ENCODE measurements at places on chromosomes 6 and 20.

GRCh38 chr20:1664911-1665310, 7.3 kb upstream of the SIRPG start:
- no peak for DNase-seq

GRCh38 chr20:7994809-7995208, 24.8 kb downstream of the TMX4 start:
- DNase-seq, result no peak

DNA sequence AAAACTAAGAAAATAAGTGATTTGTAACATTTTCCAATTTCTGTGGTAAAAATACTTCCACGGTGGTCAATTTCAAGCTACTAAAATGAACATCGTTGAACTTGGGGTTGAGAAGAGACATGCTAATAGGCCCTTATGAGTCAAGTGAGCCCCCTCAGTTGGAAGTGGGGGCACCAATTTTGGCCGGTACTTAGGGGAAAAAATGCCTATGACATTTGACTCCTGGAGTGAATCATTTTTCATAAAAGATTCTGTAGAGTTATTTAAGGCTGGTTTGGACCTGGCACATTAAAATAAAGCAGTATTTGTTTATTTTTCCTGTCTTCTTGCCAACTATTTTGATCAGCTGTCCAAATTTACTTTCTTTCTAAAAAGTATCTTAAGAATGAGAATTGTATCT, 32.4 kb upstream of the CAP2 start:
- no peak for DNase-seq

DNA sequence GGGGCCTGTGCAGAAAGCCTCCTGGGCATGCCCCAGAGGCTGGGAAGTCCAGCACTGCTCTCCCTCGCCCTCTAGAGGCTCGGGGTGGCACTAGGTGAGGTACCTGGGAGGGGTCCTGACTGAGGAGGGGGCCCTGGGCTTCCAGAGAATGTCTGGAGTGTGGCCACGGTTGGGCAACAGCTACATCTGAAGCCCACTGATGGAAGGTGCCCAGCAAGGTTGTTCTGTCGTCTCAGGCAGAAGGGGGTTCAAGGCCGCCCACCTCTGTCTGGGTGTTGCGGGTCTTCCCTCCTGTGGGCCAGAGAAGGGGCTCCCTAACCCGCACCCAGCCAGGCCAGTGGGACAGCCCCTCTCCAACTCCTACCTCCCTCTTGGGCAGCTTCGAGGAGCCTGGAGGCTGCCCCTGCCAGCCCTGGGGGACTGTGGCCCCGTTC, 11.4 kb upstream of the VEGFA start:
- no peak for DNase-seq

DNA sequence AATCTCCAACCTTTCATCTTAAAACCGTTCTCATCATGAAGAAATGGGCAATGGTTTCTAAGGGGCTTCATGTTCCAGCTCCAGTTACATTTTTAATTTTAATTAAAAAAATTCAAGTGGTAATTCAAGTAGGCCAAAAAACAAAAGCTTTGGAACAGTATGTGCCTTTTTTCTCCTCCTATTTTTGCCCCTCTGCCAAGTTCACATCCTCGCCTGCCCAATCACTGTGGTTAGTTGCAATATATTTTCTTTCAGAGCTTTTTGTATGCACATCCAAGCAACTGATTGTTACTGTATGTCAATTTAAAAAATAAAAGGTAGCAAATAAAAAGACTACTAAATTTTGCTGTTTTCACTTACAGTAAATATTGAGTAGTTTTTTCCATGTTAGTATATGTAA, 99.8 kb upstream of the B3GAT2 start:
- no peak for DNase-seq

- no peak for DNase-seq
These were observed 70.2 kb upstream of the CD93 start for GRCh38 chr20:23156170-23156841.

DNA sequence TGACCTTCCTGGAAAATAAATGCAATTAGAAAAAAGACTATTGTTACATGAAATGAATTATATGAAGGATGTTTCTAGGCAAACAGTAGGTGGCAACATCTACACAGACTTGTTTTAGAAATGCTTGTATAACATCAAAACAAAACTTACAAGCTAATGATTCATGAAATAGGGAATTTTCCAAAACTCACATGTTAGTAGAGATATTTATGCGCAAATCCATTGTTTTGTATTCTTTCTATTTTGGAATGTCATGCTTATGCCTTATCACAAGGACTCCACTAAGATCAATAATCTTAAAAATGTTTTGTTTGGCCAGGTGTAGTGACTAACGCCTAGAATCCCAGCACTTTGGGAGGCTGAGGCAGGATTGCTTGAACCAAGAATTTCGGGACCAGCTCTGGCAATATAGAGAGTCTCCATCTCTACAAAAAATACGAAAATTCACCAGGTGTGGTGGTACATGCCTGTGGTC, 32.3 kb upstream of the LGSN start:
- no peak for DNase-seq

DNA sequence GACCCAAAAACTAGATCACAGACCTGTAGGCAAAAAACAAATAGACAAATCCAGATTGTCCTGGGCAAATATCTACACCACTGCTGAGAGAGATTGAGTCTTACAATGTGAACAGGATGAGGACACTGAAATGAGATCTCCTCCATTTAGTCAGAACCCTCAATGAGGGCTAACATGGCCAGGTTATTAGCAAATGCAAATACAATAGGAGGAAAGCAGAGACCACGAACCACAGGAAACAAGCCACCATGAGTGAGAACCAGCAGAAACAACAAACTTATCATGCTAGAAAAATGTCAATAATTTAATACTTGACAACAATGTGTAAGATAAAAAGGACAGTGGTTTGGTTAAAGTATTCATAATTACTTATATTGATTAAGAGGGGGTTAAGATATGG, 162.8 kb downstream of the SYNE1 start:
- DNase-seq, result no peak

DNA sequence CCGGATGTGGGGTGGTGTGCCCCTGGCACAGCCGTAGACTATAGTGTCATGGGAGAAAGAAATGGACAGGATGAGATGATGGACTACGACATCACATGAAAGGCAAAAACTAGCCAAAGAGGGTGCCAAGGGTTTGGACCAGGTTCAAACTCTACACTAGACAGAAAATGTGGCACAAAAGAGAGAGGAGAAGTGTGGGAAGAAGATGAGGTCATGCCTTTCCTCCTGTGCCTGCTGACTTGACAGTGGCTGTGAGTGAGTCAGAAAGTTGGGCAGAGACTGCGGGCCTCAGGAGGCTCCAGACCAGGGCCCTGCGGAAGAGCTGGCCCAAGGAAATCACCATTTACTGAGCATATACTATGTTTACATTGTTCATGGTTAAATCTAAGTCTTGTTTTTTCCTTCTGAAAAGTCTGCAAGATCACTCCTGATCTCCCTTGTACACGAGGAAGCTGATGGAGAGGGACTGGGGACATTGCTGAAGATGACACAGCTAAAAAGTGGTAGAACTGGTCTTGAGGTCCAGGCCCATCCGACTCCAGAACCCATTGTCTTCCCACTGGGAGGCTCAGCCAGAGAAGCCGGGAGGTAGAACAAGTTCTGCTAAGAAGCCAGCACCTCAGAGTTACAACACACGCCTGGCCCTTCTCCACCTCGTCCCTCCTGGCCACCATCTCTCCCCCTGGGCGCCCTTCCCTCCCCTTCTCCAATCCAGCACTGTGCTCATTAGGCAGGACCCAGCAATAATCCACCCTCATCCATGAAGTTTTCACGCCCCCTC, 35.6 kb downstream of the CNKSR3 start:
- DNase-seq, result no peak

- no peak for DNase-seq
These were observed 8.3 kb downstream of the PRDM1 start for GRCh38 chr6:106094261-106094963.

- no peak for DNase-seq
These were observed 34.3 kb downstream of the SIRPA start for GRCh38 chr20:1929460-1929859.

DNA sequence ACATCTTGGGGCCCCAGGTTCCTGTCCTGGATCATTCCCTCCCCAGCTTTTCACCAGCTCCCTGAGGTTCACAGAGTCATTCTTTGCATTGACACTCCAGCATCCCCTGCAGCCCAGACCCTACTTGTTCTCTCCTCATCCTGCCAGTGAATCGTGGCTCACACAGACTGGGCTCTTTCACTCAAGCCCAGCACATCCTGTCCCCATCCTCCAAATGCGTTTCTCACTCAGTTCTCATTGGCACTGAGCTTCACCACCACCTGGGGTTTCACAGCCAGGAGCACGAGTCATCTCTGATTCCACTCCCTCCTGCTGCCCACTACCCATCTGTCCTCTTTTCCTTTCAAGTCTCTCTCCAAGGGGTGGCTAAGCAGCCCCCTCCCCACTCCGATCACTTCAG, 85.4 kb upstream of the NNAT start:
- DNase-seq, result no peak

- no peak for DNase-seq
These were observed 26.6 kb upstream of the ILRUN start for GRCh38 chr6:34723203-34723602.

DNA sequence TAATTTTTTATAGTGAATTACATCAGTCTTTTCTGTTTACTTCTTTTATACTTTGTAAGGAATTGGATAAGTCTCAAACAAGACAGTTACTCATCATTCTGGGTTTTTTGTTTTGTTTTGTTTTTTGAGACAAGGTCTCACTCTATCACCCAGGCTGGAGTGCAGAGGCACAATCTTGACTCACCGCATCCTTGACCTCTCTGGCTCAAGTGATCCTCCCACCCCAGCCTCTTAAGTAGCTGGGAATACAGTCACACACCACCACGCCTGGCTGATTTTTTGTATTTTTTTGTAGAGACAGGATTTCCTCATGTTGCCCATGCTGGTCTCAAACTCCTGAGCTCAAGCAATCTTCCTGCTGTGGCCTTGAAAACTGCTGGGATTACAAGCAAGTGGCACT, 524.3 kb downstream of the EYS start:
- no peak for DNase-seq

DNA sequence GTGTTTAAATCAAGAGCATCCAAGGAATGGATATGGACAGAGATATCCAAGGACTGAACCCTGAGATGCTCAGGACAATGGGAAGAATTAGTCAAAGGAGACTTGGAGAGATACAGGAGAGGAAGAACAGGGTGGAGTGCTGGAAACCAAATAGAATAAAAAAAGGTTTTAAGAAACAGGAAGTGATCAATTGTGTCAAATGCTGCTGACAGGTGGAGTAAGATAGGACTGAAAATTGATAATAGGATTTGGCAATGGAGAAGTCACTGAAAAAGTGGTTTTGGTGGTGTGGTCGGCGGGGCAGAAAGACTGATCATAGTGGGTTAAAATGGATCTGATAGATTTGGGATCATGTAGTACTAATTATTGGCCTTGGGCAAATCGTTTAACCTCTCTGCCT, 37.9 kb upstream of the PNRC1 start:
- DNase-seq, result no peak

DNA sequence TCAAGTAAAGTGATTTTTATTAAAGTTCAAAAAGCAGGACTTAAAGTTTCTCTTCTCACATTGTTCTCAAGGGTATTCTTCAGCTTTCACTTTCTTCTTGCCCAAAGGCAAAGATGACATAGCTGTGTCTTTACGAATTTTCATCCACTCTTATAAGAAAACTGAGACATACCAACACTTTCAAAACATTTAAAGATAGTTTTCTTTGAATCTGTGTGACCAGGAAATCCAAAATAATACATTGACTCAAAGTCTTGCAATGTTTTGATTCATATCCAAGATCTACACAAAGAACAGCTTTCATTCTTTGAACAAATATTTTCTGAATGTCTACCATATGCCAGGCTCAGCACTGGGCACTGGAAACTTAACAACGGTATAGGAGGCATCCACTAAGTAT, 117.9 kb downstream of the SIM1 start:
- DNase-seq, result no peak

GRCh38 chr6:163814494-163815364, 400.2 kb downstream of the QKI start:
- no peak for DNase-seq

- no peak for DNase-seq
These were observed 265.1 kb upstream of the CITED2 start for GRCh38 chr6:139639507-139639906.

DNA sequence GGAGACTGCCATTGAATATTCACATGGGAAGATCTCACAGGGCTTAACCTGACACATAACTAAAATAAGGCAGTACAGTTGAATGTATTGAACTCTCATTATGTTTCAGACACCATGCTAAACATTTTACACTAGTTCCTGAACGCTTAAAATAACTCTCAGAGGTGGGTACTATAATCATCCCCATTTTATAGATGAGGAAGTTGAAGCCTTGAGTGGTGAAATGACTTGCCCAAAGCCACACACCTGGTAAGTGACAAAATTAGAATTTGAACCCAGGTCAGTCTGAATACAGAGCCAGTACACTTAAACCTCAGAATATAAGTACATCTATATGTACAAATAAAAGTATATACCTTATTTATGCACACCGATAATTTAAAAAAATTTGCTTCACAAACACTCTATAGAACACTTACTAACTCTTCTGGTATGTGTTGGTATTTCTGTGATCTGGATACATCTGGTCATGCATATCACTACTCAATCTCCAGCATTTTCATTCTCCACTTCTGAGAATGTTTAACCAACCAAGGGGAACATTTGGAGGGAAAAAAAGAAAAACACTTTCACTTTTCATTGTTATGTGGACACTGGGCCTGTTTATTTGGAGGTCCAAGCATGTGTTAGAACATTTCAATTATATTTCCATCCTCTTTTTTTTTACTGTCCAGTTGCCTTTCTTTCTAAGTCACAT, 4.6 kb upstream of the BICRAL start:
- no peak for DNase-seq

DNA sequence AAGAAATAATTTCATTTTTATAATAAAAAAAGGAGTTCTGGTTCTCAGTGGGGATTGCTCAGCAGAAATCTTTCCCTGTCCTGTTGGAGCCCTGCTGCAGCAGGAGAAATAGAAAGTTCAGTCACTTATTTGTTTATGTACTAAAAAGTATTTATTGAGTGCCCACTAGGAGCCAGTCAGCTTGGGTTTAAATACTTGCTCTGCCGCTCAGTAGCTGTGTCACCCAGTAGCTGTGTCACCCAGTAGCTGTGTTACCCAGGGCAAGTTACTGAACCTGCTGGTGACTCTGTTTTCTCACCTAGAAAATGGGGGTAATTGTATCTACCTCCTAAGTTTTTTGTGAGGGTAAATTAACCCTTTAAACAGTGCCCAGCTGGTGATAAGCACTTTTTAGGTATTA, 32.9 kb downstream of the FOXF2 start:
- no peak for DNase-seq

- DNase-seq, result no peak
These were observed 27.3 kb downstream of the SRSF3 start for GRCh38 chr6:36621371-36621855.

DNA sequence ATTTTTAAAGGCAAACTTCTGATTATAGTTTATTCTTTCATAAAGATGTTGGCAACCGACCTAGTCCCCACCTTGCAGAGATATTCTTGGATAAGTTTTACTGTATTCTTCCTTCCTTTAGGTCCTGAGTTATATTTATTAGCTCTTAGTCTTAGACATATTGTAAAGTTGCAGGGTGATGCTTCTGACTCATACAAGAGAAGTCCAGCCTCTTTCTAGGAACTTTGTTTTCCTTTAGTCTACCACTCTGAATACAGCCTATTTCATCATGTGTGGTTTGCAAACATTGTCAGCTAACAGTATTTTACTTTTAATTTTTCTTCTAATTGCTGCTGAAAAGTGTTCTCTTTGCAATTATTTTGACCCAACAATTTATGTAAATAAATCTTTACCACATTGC, 686.7 kb downstream of the COL12A1 start:
- DNase-seq, result no peak

All from stimulated activated CD4-positive, alpha-beta T cell treated with anti-CD3 and anti-CD28 coated beads, Interleukin-1b, Interleukin-23, amount 100 ng/mL, for 1 hour (primary cell).